T1000 (cell line): ENCODE measurements at places on chromosomes 7 and 10.

DNA sequence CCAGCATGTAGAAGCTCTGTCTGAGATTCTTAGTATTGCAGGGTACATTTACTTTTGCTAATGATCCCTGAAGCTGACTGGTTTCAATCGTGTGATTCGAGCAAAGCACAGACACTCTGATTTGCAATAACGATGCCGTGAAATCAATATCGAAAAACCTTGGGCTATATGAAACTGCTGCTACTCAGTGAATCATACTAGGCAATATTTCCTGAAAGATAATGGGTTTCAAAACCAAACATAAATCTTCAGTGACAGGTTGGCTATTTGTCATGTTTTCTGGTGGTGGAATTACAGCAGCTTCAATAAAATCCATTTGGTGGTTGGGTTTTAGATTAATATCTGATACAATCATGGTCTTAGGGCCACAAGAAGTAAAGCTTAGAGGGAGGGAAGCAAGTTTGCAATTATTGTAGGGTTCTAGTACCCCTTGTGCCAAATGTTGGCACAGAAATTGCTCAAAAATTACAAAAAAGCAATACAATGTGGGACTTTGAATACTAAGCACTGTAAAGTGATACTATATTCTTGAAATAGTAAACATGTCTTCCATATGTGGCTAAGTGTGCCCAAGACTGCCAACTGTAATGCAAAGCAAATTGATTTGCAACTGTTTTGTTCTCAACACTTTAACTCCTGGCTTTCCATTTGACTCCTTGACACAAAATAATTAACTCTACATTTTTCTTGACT, 112.4 kb upstream of the JAZF1 start:
- no peak for DNase-seq

- no peak for DNase-seq
Measured at GRCh38 chr10:131925011-131925649, 24.3 kb downstream of the PPP2R2D start.

- DNase-seq, result no peak
Measured at GRCh38 chr7:70539617-70540016, 592.3 kb upstream of the GALNT17 start.

- DNase-seq, result no peak
Measured at GRCh38 chr10:124213471-124213870, 120.1 kb upstream of the CHST15 start.

DNA sequence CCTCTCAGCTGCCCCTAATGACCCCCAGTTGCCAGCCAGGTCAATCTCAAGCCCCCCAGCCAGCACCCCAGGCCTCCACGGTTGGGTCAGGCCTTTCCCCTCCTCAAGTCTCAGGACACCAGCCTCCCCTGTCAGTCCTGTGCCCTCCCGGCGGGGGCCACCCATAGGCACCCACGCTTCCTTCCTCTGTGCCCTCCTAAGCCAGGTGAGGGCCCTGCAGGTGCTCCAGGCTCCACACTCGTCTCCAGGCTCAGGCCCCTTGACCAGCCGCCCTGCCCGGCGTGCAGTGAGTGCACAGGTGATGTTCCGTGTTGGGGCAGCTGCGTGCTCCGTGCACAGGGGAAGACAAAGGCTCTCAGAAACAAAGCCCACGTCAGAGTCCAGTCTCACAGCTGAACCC, 26.8 kb upstream of the ADGRA1 start:
- DNase-seq, result no peak

- no peak for DNase-seq
Measured at GRCh38 chr7:103499976-103500375, 54.0 kb upstream of the SLC26A5 start.

DNA sequence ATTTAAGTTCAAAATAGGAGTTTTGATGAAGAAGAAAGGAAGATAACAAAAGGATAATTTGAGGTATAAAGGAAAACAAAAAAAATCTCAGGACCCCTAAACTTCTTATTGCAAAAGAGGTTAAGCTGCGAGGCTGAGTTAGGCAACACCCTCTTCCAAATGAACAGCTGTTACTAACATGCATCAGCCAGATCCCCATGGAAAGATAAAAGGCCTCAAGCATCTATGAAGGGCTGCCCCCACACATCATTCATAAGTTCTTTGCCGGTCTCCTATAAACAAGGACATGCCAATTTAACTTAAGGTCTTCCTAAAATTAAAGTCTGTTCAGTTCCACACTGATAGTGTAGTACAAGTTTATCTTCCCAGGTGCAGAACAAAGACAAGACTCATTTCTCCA, 75.8 kb upstream of the IMMP2L start:
- no peak for DNase-seq

GRCh38 chr7:105532709-105533460, 884 bp downstream of the RINT1 start:
- no peak for DNase-seq

GRCh38 chr7:94080551-94080950, 76.4 kb upstream of the BET1 start:
- no peak for DNase-seq

- DNase-seq, result no peak
Measured at GRCh38 chr10:132397671-132398565, 918 bp downstream of the PWWP2B start.

DNA sequence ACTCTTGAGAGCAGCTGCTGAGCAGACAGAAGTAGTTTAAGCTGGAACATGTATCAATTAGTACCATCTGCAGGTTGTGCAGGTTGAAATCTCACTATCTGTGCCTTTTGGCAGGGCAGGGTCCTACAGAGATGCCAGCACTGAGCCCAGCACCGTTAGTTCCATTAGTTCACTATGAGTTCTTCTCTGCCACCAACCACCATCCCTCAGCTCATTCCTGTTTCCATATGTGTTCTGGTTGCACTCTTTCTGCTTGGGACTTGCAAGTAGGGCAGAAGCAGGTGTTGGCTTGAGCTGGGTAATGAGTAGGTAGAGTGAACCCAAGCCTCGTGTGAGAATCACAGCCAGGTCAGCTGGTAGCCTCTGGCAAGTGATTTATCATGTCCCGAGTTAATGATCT, 2.8 kb downstream of the SMO start:
- DNase-seq, result no peak

DNA sequence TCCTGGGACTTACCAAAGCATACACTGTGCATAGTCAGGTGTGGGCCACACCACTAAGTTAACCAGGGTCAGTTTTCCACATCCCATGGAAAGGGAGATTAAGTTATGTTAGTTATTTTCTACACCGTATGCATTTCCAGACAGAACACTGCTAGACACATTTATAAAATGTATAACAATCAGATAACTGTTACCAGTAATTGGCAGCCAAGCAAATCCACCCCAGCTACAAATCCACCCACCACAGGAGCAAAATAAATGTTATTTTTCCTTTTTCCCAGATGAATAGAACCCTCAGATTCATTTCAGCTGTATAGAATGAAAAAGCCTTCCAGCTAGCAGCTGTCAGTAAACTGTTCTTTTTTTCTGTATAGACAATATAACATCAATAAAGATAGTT, 256.9 kb upstream of the FZD1 start:
- no peak for DNase-seq

- DNase-seq, result no peak
Measured at GRCh38 chr10:59060852-59061251, 115.6 kb upstream of the PHYHIPL start.

- no peak for DNase-seq
Measured at GRCh38 chr10:11057448-11057847, 39.8 kb downstream of the CELF2 start.

GRCh38 chr7:34131371-34131770, 226.0 kb downstream of the BMPER start:
- no peak for DNase-seq

- DNase-seq, result no peak
Measured at GRCh38 chr7:12630513-12630819, 57.0 kb upstream of the ARL4A start.

DNA sequence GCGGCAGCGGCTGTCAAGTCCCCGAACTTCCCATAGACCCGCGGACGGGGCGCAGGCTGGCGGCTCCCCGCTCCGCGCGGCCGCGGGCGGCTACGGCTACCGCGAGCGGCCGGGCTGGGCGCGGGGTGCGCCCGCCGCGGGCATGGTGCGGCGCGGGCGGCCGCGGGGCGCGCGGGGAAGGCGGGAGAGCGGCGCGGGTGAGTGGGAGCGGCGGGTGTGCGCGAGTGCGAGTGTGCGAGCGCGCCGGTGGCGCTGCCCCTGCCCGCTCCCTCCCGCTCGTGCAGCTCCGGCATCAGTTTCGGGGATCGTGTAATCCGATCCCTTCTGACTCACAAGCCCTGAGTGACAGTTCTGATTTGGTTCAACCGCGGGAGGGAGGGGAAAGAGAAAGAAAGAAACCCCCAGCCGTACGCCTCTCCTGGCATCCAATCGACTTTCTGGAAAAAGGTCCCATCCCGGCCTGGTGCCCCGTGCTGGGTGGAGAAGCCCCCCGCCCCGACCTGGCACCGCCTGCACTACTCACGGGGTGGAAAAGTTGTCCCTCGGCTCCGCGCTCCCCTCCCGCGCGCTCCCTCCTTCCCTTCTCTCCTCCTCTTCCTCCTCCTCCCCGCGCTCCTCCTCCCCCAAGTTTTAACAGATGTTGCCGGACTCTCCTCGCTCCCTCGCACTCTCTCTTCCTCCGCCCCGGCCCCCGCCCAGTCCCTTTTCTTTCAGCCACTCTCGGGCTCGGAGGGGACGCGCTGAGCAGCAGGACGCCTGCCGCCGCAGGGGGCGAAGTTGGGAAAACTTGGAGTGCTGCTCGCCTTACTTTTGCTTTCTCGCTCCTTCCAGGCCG, at the start of gene GLI3:
Gene GLI3, minus strand, starts transcription at position 234 of the 835 bp plus-strand sequence. CDS start 13,956 bp downstream, outside the sequence.
- DNase-seq, result peak; percentile 68

DNA sequence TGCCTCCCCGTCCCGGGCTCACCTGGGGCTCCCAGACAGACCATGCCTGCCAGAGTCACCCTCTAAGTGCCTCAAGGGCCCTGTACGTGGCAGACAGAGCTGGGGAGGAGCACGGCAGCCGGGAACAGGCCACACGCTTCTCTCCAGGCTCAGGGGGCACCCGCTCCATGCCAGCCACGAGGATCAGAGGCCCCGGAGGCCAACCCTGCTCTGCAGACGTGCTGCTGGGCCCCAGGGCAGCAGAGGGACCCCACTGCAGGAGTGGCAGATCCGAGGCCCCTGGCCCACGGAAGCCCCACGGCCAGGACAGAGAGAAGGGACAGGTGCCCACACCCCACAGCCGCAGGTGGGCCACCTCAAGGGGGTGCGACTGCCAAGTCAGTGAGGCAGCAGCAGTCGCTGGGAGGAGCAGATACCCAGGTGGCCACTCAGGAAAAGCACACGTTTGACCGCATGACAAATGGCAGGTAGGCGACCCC, 58.4 kb upstream of the TNRC18 start:
- no peak for DNase-seq

DNA sequence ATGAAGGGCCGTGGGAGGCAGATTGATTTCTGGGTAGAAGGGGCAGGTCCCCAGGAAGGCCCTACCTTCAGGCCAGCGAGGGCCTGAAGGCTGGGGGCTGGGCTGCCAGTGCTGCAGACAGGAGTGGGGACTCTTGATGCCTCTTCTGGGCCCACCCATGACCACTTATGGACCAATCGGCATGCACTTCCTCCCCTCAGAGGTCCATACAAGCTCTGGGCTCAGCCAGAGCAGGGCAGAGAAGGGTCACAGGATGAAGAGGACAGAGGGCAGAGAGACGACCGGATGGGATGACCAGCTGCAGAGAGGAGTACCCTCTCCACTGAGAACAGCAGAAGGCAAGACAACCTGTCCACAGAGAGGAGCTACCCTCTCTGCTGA, 120.1 kb downstream of the DYNC2I1 start:
- no peak for DNase-seq

GRCh38 chr7:111098011-111098925, 7.3 kb downstream of the LRRN3 start:
- DNase-seq, result no peak

DNA sequence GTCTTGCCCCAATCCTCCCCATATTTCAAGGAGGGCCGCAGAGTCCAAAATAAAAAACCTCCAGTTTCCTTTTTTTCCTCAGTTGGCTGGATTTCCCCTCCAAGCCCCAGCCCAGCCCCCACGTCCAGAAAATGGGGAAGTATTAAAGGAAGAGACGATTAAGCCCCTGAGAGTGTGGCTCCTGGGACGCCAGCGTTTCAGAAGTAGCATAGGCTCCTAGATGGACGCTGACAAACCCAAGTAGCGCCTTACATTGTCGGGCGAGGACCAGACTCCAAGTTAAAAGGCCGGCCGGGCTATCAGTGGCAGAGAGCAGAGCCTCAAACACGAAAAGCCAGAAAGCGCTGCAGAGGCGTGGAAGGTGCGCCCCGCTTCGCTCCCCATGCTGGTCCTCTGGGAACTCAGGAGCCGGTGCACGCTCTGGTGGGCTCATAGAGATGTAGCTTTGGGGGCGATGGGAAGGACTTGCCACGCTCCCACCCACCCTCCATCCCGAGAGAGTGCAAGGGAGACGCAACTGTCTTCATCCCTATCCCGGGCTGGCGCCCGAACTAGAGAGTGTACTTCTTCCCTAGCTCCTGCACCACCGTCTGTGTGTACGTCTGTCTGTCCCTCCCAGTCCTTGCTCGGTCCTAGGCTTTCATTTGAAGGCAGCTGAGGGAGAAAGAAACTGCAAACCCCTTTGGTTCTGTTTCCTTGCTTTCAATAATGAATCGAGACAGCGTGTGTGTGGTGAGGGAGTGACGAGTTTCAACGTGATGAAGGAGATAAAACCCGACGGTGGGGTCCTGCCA, 6.3 kb upstream of the EMX2 start:
- DNase-seq, result no peak
